ENCODE measurements at places on chromosomes 2 and 18. TPM values are rescaled to one million over a fixed set of nuclear protein-coding genes. Genes with fewer than 3 reads are reported as not detected.

The PAPOLG gene
- 16.1 TPM for total RNA-seq

GRCh38 chr2:187532333-187533120 lies 21.7 kb downstream of the TFPI start:
- H3K27ac ChIP-seq, result no peak overlapping the region
- no peak overlapping the region for H3K4me3 ChIP-seq
- no peaks in the 10 kb centered on the region for H3K4me1 ChIP-seq
- no peaks in the 10 kb centered on the region for H3K27me3 ChIP-seq
- no peak for DNase-seq

- no peak for DNase-seq
- H3K27me3 ChIP-seq, result no peaks in the 10 kb centered on the region
- H3K4me1 ChIP-seq, result no peaks in the 10 kb centered on the region
- no peaks in the 10 kb centered on the region for H3K36me3 ChIP-seq
Measured at GRCh38 chr18:49621301-49621700, 59.4 kb downstream of the LIPG start.

- no peak overlapping the region for H3K27ac ChIP-seq
- no peaks in the 10 kb centered on the region for H3K4me1 ChIP-seq
- H3K4me3 ChIP-seq, result no peak overlapping the region
- H3K27me3 ChIP-seq, result no peaks in the 10 kb centered on the region
- DNase-seq, result no peak
- peaks cover 93% of the 10 kb centered on the region for H3K36me3 ChIP-seq
Measured at GRCh38 chr2:8796878-8797550, 40.4 kb downstream of the KIDINS220 start.

DNA sequence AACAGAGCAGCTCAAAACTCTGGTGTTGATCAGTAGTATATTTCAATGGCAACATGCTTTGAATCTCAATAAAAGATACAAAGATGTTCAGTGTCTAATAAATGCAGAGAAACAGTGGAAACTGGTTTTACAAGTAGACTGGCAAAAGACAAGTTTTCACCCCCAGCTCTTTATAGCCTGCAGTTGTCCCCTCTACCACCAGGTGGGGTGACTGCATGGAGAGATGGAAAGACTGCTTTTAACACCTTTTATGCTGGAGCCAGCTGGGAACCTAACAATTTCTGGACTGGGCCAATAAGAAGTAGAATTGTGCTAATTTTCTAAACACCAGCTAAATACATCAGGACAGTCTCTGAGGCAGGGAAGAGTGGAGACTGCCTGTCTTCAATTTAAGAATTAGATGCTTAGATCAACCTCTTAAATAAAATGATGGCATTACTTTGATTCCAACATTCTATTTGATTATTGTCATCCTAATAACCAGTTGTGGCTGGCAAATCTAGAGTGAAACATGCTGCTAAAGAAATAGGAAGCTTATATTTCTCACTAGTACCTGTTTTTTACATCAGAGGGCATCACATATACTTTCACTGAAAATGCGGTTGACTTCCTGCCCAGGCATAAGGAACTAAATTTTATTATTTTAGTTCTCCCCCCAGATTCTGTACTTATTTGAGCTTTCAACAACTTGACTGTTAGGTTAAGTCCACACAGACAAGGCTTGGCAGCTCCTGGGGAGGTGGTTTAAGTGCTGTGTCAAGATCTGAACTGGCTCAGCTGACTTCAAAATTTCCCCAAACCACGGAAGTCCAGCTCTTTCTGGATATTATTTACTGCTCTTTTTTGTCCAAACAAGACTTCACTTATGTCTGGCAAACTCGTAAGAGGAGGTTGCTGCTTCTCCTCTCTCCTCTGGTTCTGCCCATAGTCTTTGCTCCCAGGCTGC lies 140.5 kb downstream of the TPGS2 start:
- DNase-seq, result no peak
- H3K27ac ChIP-seq, result no peak overlapping the region
- H3K4me1 ChIP-seq, result peaks cover 8% of the 10 kb centered on the region
- H3K36me3 ChIP-seq, result no peaks in the 10 kb centered on the region
- H3K4me3 ChIP-seq, result no peak overlapping the region
- H3K27me3 ChIP-seq, result no peaks in the 10 kb centered on the region

- no peak overlapping the region for H3K4me3 ChIP-seq
- H3K27me3 ChIP-seq, result no peaks in the 10 kb centered on the region
- H3K4me1 ChIP-seq, result no peaks in the 10 kb centered on the region
- H3K27ac ChIP-seq, result no peak overlapping the region
- DNase-seq, result no peak
- peaks cover 85% of the 10 kb centered on the region for H3K36me3 ChIP-seq
Measured at GRCh38 chr2:32472605-32473004, 115.8 kb downstream of the BIRC6 start.
